ENCODE measurements at places on chromosomes 12 and 14.

DNA sequence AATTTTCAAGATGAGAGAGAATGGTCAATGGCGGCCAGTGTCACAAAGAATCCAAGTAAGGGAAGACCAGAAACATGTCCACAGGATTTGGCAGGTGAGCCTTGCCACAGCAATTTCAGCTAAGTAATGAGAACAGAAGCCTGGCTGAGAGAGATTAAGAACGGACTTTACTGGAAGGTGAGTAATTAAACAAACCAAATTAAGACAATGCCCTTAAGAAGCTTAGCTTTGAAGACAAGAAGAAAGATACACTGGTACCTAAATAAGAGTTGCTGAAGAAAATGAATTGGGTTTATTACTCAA, 145.4 kb upstream of the PLEKHG7 start:
- no peak for DNase-seq

GRCh38 chr14:105392131-105393090, 5.9 kb upstream of the TEX22 start:
- no peak for DNase-seq

DNA sequence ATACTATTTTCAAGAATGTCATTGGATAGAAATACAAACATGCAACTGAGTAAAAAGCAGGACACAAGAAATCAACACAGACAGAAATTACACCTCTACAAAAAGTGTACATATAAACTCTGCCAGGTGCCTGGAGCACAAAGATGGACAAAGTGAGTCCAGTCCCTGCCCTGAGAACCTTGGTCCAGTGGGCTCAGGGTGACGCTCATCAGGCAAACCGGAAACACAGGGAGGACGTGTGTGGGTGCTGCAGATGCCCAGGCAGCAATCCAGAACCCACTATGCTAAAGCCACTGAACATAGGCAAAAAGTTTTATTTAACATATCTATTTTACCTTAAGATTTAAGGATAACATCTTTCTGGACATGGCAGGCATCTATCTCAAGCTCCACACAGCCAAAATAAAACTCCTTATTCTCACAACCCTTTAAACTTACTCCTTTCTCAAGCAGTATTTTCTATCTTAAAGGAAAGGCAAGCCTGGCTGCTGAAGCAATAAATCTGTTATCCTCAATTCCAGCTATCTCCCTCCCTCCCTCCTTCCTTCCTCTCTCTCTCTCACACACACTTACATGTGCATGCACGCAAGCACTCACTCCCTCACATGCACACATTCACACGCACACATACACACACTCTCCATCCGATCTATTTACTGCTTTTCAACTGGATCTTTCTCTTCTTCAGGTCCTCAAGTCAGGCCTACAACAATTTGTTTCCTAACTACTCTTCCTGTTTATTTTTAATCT, 10.2 kb downstream of the PPP1R13B start:
- no peak for DNase-seq

DNA sequence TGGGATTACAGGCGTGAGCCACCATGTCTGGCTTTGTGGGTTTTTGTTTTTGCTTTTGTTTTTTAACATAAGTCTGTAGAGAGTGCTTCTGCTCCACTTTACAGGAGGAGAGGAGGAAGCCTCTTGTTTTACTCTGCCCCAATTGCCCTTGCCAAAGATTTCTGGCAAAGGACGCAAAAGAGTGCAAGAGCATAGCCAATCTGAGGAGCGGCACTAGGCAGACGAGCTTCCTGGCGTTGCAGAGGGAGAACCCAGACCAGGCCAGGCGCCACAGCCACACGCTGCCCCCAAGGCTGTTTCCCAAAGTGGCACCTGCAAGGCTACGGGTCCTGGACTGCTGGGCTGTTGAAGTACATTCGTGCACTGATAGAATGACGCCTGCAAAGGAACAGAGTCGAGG, 96.2 kb downstream of the BBS10 start:
- no peak for DNase-seq

GRCh38 chr14:75113932-75114539, 12.8 kb downstream of the NEK9 start:
- no peak for DNase-seq

DNA sequence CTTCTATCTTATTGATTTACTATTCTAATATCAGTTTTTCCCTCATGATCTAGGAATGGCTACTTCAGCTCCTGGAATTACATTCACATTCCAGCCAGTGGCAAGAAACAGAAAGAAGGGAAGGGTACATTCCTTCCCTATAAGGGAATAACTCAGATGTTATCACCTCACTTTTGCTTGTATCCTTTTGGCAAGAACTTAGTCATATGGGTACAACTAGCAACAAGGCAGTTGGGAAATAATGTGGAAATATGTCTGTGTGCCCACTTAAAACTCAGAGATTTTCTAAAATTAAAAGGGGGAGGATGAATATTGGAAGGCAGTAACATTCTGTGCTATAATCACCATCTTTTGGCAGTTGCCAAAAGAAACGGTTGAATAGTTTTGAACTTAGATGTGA, 85.6 kb downstream of the MSRB3 start:
- DNase-seq = peak; percentile 36

GRCh38 chr12:123529686-123530085, 3.8 kb downstream of the RILPL1 start:
- no peak for DNase-seq
